Midbrain (tissue), 1 donor: ENCODE measurements at places on chromosomes 16 and 17.
A peak's percentile ranks its signal among the peaks of the same experiment; 100 is the strongest.

DNA sequence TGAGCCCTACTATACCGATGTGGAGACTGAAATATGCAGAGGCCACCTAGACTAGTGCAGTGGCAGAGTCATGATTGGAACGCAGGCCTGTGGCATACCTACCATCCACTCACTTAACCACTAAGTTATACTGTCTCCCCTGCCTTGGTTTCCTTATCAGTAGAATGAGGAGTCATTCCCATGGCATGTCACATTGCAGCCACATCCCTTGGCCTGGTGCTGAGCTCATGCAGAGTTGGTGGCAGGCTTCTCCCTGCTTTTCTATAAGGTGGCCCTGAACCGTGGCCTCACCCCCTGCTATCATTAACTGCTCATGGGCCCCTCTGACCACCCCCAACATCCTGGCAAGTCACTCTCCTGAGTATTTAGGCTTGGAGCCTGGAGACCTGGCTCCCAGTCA, 212.5 kb downstream of the KATNIP start:
- no peak for DNase-seq

GRCh38 chr17:1147664-1148063, 32.1 kb downstream of the ABR start:
- no peak for DNase-seq

GRCh38 chr17:9158544-9159452, 137.5 kb downstream of the NTN1 start:
- DNase-seq: no peak

GRCh38 chr16:19735074-19735867, 17.2 kb downstream of the IQCK start:
- no peak for DNase-seq

DNA sequence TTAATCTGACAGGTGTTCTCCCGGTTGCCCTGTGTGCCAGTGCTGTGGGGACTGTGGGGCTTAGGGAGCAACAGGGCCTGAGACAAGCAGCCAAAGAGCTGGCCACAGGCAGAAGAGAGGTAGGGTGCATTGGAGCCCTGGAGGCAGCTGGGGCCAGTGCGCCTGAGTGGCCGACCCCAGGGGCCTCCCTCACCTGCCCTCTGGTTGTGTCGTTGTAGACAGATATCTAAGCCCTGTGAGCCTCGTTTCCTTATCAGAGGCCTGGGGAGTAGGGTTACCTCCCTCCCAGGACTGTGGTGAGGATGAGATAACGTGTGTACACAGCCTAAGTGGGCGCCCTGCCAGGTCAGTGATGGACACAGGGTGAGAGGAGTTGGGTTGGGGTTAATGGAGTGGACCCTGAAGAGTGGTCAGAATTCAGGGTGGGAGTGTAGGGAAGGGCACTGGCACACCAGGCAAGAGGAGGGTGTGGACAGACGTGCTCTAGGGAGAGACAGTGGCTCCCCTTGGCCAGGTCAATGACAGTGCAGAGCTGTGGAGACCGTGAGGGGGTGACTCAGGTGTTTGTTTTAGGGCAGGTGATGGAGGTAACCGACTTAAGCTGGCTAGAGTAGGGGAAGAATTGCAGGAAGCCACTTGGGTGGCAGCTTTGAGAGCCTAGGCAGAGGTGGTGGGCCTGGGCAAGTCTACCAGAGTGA, 3.4 kb downstream of the NARF start:
- no peak for DNase-seq

- no peak for DNase-seq
Measured at GRCh38 chr16:73176577-73177013, 128.7 kb upstream of the ZFHX3 start.

- no peak for DNase-seq
Measured at GRCh38 chr16:58393138-58393504, 850 bp downstream of the GINS3 start.

GRCh38 chr16:47262938-47263337, 119.2 kb upstream of the NETO2 start:
- no peak for DNase-seq

DNA sequence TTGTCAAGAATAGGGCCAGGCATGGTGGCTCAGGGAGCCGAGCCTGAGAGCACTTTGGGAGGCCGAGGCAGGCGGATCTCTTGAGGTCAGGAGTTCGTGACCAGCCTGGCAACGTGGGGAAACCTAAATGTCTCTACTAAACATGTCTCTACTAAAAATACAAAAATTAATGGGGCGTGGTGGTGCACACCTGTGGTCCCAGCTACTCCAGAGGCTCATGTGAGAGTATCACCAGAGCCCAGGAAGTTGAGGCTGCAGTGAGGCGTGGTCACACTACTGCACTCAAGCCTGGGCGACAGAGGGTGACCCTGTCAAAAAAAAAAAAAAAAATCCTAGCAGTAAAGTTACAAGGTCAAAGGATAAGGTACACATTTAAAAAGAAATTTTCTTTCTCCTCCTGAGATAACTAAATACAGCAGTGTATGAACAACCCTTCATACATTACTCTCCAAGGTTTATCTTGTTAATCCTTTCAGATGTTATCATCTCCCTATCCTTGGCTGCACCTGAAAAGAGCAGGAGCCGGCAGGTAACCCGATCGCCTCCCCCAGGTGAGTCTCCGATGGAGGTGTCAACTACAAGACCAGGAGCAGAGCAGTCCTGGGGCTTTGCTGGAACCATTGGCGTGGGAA, 122.3 kb downstream of the GOSR1 start:
- no peak for DNase-seq

GRCh38 chr17:29526322-29526721, 40.5 kb downstream of the ABHD15 start:
- DNase-seq: no peak

GRCh38 chr17:79855331-79856124, 16.3 kb upstream of the CBX4 start:
- peak; percentile 16 for DNase-seq

DNA sequence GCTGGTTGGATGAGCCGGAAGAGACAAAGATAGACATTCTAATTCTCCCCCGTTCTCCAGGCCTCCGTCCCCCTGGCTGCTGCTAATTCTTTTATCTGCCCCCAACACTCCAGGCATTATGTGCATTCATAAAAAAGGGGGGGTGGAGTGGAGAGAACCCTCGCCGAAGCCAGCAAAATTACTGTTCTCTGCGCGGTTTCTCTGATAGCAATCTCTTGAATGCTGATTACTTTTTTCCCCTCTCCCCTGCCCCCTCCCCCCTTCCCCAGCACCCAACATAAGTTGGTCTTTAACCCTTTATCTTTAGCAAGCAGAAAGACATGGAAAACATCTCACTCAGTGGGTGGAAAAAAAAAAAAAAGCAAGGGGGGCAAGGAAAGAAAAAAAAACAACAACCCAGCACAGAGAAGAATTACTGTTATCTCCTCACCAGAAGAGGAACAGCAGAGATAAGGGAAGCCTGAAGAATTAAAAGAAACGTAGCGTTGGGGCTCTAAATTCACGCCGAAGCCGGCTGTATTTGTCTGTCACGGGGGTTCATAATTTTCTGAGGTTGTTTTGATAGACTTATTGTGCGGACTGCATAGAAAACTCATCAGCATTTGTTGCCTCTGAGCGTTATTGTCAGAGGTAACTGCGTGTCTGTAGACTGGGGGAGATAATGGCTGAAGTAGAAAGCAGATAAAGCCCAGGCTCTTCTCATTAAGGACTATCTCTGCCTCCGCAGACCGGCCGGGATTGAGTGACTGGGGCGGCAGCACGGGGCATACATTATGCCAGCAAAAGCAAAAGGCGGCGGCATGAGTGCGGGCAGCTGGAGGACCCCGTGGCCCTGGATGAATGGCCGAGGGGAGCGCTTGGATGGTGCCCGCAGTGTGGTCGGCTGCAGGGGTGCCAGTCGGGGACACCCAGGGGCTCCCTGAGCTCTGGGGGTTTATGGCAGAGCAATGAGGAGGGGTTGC, 126.9 kb downstream of the MRM1 start:
- no peak for DNase-seq

- DNase-seq: no peak
Measured at GRCh38 chr16:9118170-9118569, 26.7 kb downstream of the HAPSTR1 start.

DNA sequence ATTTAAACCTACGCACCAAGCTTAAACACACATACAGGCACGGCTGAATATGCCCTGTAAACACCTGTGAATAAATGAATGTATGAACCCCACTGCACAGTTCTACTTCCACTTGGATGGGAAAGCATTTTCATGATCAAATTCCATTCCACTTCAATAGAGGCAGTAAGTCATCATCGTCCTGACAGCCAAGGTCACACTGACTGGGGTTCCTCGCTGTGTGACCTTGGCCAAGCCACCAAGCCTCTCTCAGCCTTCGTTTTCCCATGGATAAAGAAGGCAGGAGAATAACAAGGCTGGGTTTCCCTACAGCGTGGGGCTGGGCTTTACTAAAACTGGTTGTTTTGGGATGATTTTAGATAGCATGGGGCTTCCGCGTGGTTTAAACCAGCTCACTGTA, 82.8 kb downstream of the TBC1D16 start:
- DNase-seq: no peak

DNA sequence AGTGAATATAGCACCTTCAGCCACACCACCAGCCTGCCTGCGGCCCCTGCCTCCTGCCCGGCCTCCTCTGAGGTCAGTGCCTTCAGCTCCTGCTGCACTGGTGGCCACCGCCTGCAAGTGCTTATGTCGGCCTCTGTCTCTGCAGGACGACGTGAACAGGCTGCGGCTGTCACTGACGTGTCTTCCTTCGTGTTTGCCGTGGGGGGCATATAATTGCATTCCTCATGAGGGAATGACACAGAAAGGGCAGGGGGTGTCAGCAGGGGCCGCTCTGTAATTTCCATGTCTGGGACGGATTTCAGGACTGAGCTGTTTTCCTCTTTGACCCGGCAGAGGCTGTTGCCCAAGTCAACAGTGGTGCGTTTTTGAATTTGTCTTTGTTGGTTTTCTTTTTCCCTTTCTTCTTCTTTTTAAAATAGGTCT, 28.5 kb downstream of the CMIP start:
- no peak for DNase-seq

- peak; percentile 60 for DNase-seq
Measured at GRCh38 chr17:27494192-27495091, 38.2 kb downstream of the KSR1 start.

DNA sequence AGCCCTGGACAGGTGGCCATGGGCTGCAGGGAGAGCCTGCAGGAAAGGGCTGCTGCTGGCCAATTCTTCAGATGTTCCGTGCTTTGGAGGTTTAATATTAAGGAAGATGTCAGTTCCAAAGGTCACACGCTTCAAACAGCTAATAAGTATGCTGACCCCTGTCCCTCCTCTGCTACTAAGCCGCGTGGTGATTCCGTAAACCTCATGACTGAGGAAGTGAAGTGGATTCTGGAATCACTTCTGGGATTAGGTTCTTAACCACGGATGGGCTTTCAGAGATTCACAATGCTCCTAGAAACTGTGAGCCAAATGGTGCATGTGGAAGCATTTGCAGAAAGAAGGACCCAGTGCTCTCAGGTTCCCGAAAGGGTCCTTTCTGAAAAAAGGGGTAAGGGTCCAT, 28.5 kb upstream of the ERN1 start:
- DNase-seq: no peak

- DNase-seq: no peak
Measured at GRCh38 chr17:81194941-81195901, 27.5 kb downstream of the CEP131 start.

DNA sequence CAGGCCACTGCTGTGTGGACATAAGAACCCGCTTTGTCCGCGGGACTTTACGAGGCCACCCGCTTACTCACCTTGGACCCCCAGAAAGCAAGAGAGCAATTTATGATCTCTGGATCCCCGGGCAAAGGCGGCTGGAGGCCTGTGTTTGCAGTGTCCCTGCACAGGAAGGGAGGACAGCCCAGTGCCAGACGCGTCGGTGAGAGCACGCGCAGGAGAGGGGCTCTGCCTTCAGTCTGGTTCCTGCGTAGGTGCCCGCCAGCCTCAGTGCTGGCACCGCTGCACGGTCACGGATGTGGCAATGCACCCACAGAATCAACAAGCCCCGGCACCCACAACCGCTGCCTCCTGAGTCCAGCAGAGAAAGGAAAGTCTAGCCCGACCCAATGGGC, 248.4 kb downstream of the C16orf95 start:
- DNase-seq: no peak

- DNase-seq: no peak
Measured at GRCh38 chr17:42042598-42043319, 7.6 kb downstream of the C17orf113 start.

DNA sequence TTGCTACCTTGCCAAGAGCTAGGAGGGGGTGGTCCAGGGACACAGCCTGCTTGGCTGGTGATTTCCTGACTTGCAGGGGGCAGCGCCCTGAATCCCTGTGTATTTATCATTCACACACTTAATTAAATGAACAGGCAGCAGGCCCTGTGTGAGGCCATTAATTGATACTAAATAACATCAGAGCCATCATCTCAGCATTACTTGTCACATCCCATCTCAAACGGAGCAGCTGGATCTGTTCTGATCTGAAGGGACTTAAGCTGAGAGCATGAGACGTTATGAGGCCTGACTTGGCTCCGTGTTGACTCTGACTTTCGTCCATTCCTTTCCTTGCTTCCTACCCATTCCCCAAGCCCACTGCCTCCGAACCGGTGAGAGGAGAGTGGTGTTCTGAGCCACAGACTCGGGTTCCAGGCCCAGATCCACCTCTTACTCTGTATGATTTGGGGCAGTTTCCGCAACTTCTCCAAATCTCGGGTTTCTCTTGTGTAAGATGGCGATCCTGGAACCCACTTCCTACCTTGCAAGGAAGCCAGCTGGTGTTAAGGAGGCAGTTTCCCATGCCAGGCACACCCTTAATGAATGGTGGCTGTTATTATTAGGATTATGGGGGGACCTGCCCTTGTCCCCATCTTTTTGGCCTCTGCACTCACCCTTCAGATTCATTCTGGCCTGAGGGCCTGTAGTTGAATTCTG, 33.8 kb downstream of the CACNA1G start:
- no peak for DNase-seq

GRCh38 chr17:14209215-14209614, 27.4 kb downstream of the CDRT15 start:
- no peak for DNase-seq

DNA sequence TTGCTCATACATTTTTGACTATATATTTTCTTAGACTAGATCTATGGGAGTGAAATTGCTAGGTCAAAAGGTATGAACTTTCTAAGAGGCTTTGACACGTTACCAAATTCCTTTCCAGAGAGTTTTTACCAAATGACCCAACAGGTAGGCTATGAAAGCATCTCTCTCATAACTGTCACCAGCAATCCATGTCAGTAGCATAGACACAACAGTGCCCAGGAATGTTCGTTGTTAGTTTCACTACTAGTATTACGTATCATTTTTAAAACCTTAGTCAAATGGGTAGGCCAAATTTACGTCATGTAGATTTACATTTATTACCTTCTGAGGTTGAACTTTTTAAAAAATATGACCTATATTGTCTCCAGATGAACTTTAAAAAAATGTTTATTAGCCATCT, 66.8 kb downstream of the MARCHF10 start:
- DNase-seq: no peak

- no peak for DNase-seq
Measured at GRCh38 chr17:67212714-67213417, 32.1 kb downstream of the HELZ start.
